ENCODE measurements at places on chromosomes 6 and 20.

- DNase-seq: no peak
Measured at GRCh38 chr6:94955156-94955555, 622.2 kb upstream of the MANEA start.

GRCh38 chr6:2853769-2854395 is 12.2 kb upstream of the SERPINB1 start:
- peak; percentile 63 for DNase-seq

DNA sequence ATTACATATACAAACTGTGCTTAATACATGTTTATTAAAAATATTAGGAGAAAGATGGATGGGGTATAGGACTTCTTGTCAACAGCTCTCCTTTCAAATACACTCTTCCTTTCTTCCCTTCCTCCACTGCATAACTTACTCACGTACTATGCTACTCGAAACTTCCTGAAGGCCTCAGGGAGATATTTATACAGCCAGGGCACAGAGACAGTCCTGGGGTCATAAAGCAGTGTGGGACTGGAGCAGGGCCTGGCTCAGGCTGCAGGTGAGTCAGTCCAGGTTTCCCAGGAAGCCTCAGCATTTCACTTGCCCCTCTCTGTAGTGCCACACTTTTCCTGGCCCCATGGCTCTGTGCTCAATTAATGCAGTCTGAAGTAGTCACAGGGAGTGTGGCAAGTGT is 157.0 kb downstream of the UBE3D start:
- DNase-seq: no peak

DNA sequence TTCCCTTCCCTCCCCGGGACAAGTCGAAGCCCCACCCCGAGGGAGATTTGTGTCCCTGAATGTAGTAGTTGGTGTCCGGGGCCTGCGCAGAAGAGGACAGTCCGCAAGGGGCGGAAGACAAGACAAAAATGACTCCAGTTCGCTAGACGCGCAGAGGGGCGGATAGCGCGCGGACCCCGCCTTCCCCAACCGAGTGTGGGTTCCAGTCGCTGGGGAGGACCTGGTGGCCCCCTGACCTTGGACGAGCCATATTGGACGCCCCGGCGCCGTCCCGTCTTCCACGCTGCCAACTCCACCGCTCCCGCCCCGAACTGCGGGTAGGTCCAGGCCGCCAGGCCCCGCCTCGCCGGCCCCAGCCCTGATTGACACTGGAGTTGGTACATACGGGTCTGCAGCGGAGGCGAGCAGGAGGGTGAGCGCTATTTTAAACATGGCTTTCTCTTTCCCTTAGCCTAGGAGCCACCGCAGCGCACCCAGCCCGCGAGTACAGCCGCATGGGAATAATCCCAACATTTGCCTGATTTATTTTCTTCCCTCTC is 802 bp downstream of the HMGN3 start:
- peak; percentile 46 for DNase-seq

DNA sequence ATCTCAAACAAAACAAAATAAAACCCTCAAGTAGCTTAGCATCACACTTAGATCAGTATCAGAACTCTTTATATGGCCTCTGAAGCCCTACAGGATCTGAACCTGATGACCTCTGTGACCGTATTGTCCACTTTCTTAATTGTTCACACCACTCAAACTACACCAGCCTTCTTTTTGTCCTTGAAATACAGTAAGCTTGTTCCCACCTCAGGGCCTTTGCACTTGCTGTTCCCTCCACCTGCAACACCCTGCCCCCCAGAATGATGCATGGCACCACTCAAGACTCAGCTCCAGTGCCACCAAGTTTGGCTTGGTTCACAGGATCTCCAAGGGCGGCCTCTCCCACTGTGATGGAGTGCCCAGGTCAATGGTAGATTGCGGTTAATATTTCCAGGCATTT is 25.7 kb downstream of the CPNE5 start:
- DNase-seq: no peak

- no peak for DNase-seq
Measured at GRCh38 chr20:59657459-59658046, 53.2 kb downstream of the PHACTR3 start.

GRCh38 chr6:136438441-136438840 is 111.8 kb downstream of the MAP7 start:
- DNase-seq: no peak

- DNase-seq: no peak
Measured at GRCh38 chr6:5174756-5175549, 85.8 kb downstream of the LYRM4 start.

DNA sequence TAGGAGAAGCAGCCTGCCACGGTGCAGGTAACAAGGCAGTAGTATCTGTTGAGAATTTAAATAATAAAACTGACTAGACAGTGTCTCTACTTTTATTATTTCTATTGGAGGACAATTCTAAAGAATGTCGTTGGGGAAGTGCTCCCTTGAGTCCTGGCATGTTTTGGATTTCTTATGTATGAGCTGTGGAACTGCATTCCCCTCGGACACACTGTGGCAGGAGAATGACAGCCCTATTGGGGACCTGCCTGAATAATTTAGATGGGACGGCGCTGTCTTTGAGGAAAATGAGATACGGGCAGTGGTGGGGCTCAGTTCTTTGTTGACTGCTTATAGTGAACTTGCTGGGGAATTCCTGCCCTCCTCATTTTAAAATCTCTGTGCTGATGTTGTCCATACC is 2.4 kb upstream of the SCP2D1 start:
- no peak for DNase-seq

Measured in stimulated activated CD4-positive, alpha-beta T cell treated with anti-CD3 and anti-CD28 coated beads, Interleukin-15, amount 100 ng/mL, for 1 hour (primary cell).